NCI-H524 treated with DMSO at 0.1 percent for 48 hours (cell line): ENCODE measurements at places on chromosomes 2 and 18.
A peak's percentile ranks its signal among the peaks of the same experiment; 100 is the strongest.

DNA sequence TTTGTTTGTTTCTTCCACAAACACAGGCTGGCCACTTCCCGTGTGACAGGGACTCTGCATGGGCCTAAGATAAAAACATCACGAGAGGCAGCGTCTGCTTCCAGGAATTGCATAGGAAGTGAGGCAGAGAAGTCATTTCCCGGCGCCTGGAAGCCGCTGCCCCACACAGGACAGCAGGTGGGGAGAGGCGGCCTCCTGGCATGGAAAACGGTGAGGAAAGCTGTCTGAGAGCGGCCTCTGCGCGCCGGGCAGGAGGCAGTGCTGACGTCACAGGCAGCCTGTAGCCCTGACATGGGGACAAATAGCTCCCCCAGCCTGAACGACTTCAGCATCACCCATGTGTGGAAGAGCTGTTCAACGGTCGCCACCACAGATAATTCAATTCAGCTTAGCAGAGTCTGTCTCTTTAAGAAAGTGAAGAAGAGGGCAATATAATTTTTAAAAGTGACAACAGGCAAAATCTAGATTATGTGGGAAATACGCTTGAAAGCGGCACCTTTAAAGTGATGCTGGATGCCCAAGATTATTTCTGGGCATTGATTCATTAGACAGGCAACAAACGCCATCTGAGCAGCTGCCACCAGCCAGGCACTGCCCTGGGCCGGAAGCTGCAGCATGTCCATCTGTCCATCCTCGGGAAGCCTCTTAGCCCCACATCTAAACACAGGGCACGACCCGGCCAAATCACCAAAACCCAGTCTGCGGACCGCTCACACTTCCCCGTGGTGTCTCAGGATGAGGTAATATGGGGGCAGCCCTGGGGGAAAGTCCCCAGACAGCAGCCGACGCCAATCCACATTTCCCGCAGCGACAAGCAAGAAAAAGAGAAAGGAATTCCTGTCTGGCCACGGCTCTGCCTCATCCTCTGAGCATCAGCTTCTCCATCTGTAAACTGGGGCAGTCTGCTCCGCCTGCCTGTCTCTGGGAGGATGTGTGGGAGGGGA lies 138.9 kb downstream of the PXDN start:
- DNase-seq = no peak

DNA sequence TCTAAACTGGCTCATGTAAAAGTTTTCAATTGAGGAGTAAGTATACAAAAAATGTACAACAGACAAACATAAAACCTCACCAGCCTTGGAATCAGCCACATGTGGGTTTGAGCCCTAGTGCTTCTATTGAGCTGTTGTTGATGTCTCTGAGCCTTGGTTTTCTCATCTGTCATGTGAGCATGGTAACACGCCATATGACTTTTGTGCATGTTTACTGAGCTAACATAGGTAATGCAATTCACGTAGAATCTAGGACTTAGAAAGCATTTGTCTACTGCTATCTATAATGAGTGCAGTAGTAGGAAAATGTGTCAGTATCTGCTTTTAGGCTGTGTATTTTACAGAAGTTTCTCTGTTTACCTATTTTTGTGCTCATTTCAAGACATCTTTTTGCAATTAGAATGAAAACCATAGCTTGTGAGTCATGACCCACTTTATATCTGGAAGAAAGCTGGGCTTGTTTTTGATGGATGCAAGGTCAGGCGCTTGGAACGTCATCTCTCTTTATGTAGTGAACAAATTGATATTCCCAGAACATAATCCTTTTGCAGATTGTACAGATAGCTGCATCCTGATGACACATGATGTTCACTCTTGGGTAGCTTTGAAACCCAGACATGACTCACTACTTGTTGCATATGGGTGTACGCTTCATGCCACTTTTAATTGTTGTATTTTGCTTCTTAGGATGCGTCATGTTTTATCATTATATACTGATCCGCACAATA lies 94.3 kb downstream of the RNF144A start:
- no peak for DNase-seq

GRCh38 chr18:27605107-27605834 lies 420.2 kb upstream of the CHST9 start:
- peak; percentile 32 for DNase-seq

DNA sequence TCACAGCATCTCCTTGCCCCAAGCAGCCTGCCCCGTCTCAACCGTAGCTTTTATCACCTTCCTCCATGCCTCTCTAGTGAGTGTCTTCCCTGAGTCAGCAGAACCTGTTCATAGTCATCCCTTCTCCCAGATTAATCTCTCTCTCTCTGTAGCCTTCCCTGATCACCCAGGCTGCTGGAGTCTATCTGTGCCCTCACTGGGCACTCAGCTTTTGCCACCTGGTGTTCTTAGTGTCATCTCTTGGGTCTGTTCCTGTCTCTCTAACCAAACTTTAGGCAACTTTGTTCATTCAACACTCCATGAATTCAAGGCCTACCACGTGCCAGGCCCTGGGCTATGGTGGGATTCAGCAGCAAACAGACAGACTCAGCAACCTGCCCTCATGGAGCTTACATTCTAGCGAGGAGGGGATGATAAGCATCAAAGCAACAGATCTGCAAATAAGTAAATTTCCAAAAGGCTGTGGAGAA lies 159.1 kb downstream of the SMAD7 start:
- DNase-seq = no peak

DNA sequence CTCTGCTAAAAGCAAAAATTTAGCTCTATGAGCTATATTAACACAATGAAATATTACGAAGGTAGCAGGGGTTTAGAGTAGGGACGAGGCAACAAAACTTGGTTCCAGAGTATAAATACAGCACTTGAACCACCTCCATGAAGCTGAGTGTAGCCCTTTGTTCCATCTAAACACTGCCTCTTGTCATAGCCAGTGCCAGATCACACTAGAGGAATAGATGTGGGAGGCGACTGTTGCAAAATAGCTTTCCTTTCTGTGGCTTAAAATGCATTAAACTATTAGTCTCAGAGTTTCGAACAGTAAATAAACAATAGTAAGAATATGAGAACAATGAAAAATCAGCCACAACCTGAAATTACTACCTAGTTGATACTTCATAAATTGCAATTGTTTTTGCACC lies 29.8 kb downstream of the PIEZO2 start:
- no peak for DNase-seq

DNA sequence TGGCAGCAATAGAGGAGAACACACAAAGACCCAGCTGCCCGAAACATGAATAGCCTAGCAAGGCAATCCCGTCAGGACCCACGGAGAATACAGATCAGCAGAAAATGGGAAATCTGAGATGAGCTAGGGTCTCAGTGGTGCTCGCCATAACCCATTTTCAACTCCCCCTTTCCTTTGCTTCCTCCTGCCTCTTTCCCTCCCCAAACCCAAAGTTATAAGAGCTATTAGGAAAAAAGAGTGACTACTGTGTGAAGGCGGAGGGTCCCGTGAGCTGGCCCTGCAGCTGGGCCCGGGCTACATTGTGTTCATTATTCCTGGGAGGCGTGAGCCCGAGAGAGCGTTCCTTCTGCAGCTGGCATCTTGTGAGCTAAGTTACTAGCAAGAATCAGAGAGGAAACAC lies 118.4 kb downstream of the PID1 start:
- no peak for DNase-seq

DNA sequence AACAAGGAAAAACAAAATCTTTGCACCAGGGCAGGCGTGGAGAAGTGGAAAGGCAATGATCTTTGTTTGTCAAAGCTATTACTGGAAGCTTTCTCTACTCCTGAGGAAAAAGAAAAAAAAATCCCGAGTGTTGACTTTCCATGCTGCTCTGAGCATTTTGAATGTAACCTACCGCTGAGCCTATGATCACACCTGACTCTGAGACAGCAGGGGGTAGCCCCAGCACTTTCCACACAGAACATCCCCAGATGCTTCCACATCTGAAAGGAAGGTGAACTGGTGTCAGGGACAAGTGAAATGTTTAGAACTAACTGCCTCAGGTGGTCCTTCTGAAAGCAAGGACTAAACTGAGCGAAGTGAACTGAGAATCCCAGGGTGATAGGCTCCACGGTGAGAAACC lies 1315.1 kb upstream of the DDX18 start:
- no peak for DNase-seq

DNA sequence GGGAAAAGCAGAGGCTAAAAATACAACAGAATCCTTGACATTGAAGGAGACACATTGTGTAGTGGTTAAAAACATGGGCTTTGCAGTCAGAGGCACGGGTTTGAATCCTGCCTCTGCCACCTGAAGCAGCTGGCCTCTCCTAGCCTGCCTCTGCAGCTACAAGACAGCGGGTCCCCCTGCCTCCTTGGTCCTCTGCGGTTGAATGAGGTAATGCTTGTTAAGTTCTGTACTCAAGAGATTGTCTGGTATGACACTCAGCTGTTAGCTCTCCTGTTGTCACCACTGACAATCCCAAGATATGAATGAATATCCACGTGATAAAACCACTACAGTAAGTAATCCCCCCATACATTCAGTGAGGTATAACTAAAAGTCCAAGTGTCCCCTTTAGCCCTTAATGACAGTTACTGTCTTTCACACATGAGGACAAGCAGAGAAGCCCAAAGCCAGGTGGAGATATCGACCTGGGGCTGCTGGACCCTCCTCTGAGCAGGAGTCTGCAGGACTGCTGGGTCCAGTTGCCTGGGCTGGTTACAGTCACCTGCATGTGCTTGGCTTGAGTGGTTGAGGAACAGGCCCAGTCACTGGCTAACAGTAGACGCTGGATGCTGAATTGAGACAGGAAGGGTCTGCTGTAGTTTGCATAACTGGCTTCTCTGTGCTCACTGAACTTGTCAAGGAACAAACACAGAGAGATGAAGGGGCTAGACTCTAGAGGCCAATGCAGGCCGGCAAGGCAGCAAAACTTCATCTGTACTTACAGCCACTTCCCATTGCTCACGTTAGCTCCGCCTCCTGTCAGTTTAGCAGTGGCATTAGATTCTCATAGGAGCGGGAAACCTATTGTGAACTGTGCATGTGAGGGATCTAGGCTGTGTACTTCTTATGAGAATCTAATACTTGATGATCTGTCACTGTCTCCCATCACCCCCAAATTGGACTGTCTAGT lies 85.5 kb downstream of the TGFA start:
- no peak for DNase-seq

DNA sequence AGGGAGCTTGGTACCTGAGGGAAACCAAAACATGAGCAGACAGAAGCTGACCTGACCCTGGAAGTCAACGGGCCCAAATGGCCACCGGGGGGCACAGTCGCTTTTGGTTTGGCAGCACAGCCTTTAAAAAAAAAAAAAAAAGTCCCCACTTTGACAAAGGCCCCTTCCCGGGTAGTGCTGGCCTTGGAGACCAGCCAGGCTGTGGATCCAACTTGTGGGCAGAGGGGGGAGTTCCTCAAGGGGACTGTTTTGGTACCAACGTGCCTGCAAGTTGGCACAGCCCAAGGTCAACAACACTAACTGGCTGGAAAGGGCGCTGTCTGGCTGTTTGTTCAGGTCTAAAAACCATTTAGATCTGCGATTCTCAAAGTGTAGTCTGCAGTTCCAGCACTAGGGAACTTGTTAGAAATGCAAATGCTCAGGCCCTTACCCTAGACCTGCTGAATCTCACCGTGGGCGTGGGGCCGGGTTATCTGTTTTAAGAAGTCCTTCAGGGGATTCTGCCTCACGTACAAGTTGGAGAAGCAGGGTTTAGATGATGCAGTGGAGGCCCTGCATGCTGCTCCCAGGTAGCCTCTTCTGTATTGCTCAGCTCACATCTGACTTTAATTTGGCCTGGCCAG lies 83.0 kb downstream of the LPIN1 start:
- DNase-seq = no peak

DNA sequence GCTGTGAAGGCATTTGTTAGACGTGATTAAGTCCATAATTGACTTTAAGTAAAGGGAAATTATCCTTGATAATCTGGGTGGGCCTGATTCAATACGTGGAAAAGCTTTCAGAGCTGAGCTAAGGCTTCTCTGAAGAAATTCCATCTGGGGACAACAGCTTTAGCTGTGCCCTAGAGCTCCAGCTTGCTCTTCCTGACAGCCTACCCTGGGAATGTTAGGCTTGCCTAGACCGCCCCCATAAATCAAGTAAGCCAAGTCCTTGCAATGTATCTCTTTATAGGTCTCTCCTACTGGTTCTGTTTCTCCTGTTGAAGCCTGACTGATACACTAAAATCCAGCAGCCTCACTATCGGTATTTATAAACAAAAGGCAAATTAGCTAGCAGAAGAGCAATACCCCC lies 160.0 kb downstream of the STK39 start:
- no peak for DNase-seq

GRCh38 chr2:38315707-38316333 lies 61.3 kb downstream of the ATL2 start:
- peak; percentile 3 for DNase-seq

DNA sequence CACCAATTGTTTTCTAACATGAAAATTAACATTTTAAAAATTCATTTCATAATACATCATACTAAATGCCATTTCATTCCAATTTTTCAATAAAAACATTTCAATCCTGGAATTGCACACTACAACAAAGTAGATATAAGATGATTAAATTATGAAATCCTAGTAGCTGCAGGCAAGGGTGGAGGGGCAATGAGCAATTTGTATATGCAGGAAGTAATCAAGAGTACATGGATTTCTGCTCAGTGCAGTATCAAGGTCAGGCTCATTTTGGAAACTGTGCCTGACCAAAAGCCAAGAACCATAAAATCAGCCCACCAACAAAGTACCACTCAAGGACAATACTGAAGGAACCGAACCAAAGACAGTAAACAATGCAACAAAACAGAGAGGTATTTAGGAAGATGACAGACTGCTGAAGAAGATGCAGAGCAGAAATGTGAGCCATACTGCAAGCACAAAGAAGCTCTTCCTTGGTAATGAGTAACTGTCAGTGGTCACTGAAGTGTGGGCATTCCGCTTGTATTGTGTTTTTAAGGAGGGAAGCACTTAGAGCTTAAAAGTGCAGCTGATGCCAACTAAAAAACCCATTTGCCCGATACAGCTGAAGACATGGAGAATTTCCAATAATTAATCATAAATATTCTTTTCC lies 34.5 kb upstream of the DSEL start:
- DNase-seq = no peak

- no peak for DNase-seq
These were observed 14.7 kb upstream of the EML6 start for GRCh38 chr2:54708584-54709335.

DNA sequence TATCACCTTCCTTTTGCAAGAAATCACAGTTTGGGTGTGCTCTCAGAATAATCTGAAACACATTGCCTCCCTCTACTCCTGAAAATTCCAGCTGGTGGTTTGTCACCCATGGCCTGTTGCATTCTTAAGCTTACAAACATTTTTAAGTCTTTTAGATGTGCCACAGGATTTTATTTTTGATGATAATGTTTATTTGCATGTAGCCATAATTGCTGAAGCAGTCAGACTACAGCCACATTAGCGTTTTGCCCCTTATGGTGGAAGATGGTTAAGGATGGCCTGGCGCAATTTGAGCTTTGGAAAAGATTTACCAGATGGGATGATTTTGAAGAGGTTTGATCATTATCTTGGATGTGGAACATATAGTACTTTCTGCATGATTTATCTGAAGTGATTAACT lies 439.5 kb downstream of the MEIS1 start:
- DNase-seq = peak; percentile 49

DNA sequence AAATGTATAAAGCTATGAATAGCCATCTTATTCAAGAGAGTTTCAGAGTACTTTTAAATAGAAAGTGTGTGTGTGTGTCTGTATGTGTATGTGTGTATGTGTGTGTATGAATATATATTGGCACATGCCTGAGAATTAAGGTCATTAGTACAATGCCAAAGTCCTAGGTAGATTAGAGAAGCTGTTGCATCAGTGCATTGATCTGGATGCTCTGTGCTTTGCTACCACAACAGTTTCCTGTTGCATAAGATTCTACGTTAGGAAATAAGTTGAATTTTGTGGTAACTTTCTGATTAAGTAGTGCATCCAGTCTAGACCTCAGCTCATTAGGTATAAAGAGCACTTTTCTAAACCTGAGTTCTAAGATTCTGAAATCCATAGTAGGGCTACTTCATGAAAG lies 1102.8 kb upstream of the KLHL29 start:
- no peak for DNase-seq
